ENCODE measurements at places on chromosomes 12 and 14. TPM values are rescaled to one million over a fixed set of nuclear protein-coding genes. Genes with fewer than 3 reads are reported as not detected.

- H3K27ac ChIP-seq: no peak overlapping the region
- no peaks in the 10 kb centered on the region for H3K36me3 ChIP-seq
- H3K4me3 ChIP-seq: no peak overlapping the region
- no peaks in the 10 kb centered on the region for H3K27me3 ChIP-seq
- DNase-seq: peak; percentile 77
- H3K4me1 ChIP-seq: peaks cover 9% of the 10 kb centered on the region
Measured at GRCh38 chr12:74285773-74286172, 251.9 kb upstream of the ATXN7L3B start.

ACOT6 gene
- not detected for total RNA-seq

TXNDC16 gene
- total RNA-seq: 5.7 TPM

PRKD1 gene
- total RNA-seq: 0.78 TPM

- H3K36me3 ChIP-seq: no peaks in the 10 kb centered on the region
- no peak overlapping the region for H3K4me3 ChIP-seq
- no peak for DNase-seq
- H3K27me3 ChIP-seq: no peaks in the 10 kb centered on the region
- H3K27ac ChIP-seq: no peak overlapping the region
- H3K4me1 ChIP-seq: peaks cover 8% of the 10 kb centered on the region
Measured at GRCh38 chr12:29039013-29039412, 110.1 kb upstream of the FAR2 start.
